ENCODE measurements at places on chromosomes 7 and 10.

DNA sequence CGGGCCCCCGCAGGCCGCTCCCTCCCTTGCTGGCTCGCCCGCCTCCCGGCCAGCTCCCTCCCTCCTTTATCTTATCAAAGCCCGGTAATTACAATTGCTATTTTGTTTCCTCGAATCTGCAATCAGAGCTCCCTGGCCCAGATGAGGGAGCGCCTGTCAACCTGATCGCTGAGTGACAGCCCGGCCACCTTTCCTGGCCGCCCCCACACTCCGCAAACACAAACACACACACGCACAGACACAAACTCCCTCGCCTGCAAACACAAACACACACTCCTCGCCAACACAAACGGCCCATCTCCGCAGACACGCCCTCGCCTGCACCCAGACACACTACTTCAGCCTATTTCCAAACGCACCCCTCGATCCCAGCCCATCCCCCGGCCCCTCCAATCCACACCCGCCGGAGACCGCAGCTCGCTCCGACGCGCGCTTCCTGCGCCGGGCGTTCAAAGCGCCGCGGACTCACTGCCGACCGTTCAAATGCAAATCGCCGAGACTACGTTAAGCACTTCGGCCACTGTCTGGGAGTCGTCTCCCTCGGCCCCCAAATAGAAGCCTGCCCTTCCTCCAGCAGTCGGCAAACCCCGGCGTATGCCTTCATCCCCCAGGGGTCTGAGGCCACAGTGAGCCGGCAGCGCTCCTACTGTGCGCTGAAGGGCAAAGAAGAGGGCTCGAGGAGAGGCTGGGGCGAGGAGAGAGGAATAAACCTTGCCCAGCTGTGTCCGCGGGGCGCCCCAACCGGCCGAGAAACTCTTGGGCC lies 3.0 kb upstream of the FGF8 start:
- no peak for DNase-seq

GRCh38 chr7:149736478-149737360 lies 36.7 kb downstream of the ZNF467 start:
- no peak for DNase-seq

DNA sequence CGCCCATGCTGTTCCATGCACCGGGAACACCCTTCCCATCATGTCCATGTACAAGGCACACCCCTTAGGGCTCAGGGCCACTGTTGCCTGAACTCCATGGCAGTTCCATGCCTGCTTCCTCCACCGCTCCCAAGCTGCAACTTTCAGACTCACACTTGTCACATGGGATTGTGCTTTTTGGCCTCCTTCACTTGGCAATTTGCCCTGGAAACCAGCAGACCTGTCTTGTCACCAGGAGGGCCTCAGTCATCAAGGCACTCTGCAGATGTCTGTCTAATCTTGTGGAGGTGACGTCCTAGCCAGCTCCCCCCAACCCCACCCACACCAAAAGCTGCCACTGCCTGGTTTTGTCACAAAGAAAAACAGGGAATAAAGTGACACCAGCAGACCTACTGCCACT lies 47.5 kb downstream of the CARD11 start:
- DNase-seq, result no peak

- DNase-seq, result no peak
Observed at GRCh38 chr7:136342251-136342650, 365.1 kb upstream of the MTPN start.
